ENCODE measurements at places on chromosomes 11 and 22.
A peak's percentile ranks its signal among the peaks of the same experiment; 100 is the strongest.

DNA sequence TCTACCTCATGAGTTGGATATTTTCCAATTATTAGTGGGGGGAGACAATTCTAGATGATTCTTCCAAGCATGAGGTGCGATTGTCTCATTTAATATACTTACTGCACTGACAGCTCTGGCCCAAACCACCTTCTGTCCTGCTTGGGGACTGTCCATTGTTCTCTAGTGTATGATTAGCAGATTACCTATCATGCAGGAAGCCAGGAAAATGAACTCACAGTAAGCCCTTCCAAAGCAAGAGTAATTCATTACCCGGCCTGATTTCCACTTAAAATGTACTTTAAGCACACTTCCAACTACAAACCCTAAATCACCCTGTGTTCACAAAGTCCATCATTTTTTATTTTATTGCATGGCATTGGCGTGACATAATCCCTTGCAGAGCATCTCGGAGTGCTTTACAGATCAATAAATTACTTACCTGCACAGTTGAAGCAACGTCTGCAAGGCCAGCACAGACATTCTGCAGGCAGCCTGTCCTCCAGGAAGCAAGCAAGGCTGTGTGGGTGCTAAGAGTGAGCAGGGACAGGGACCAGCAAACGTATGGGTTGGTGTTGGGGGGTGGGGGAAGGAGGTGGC is 838.2 kb downstream of the NTM start:
- DNase-seq = no peak

GRCh38 chr11:76658231-76658630 is 12.3 kb downstream of the LRRC32 start:
- no peak for DNase-seq

GRCh38 chr11:6862961-6863360 is at the start of gene OR10A2:
Gene OR10A2, plus strand, starts transcription at chr11:6863057. Its CDS starts 6,698 bp downstream, at chr11:6869755.
- no peak for DNase-seq

DNA sequence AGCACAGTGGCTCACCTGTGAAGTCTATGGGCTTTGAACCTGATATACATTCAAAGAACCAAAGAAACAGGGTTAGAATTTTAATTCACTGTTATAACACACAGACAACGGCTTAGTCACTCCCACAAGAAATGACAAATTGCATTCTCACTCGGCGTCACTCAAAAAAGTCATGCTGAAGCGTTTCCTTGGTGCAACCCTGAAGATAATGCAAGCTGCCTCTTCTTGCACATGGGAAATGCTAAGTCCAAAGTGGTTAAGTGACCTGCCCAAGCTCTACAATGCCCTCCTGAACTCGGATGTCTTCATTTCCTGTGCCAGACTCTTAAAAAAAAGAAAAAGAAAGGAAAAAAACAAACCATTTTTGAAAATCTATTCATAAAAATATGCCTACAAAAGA is 10.0 kb downstream of the LGR4 start:
- no peak for DNase-seq

DNA sequence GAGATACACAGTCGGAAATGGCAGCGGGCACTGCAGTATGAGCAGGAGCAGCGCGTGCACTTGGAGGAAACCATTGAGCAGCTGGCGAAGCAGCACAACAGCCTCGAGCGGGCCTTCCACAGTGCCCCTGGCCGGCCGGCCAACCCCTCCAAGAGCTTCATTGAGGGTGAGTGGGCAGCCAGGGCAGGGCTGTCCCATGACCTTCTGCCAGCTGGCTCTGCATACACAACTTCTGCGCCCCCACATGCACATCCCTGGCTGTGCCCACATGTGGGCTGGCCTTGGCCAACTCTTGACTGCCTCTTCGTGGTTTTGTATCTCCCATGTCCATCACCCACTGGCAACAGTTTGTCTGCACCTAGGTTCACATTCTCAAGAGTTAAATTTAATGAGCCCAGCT is 81.1 kb downstream of the MORC2 start:
- DNase-seq = no peak

GRCh38 chr22:48444320-48445112 is 1383.2 kb downstream of the BRD1 start:
- no peak for DNase-seq

- no peak for DNase-seq
Measured at GRCh38 chr11:117621226-117621625, 175.8 kb downstream of the DSCAML1 start.

- no peak for DNase-seq
Measured at GRCh38 chr11:117914398-117914761, 14.8 kb downstream of the TMPRSS13 start.

GRCh38 chr11:118200901-118201680 is 23.7 kb downstream of the JAML start:
- DNase-seq = no peak

GRCh38 chr11:43376594-43376993 is 17.9 kb downstream of the TTC17 start:
- no peak for DNase-seq

DNA sequence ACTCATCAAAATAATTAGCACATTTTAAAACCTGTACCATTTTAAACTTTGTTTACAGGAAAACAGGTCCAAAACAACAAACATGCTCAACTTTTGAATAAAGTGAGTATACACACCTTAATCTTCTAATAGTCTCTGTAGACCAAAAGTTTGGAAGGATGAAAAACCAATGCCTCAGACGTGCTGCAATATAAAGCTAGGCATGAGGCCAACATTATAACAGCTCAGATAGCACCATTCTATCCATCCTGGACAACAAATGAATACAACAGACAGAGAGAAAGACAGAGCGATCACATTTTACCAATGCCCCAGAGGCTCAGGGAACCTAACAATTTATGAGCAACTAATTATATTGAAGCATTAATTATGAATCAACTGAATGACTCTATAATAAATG is 77.0 kb downstream of the PAK1 start:
- no peak for DNase-seq

GRCh38 chr22:39254789-39255298 is 10.1 kb upstream of the PDGFB start:
- DNase-seq = peak; percentile 29
